ENCODE measurements at places on chromosomes 6 and 20.

GRCh38 chr20:20286061-20286460, 81.8 kb upstream of the INSM1 start:
- no peak for DNase-seq

DNA sequence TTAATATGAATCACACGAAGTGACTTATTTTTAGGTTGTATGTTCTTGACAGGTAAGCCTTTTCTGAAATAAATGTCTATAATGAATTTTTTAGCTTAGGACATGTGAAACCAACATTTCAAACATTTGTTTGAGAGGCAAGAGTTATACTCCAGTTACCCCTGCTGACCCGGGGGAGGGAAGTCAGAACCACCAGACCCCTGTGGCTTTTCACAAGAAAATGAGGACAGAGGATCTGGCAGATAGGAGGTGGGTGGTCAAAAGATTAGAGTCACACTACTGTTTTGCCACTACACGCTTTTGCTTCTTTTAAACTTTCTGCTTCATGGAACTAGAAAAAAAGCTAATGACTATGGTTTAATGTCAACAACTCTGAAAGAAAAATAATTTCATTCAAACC, 27.5 kb upstream of the ADGRF4 start:
- DNase-seq: no peak

DNA sequence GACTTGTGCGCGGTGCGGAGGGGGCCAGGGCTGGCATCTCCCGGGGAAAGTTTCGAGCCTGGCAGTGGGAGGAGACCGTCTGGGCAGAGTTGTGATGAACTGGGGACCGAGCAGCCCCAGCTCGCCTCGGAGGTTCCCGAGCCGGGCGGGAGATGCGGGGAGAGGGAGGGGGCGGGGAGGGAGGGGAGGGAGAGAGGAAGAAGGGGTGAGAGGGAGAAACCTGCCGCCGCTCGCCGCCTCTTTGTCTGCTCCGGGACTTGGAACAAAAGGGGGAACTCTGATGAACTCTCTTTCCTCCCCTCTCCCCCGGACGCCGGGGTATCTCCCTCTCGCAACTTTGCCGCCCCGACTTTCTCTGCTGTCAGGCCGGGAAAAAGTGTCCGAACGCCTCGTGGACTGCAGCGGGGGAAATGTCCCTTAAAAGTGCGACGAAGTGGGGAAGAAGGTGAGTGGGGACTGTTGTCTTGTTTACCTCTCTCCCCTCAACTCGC, 72.7 kb downstream of the SOX4 start:
- DNase-seq: no peak

GRCh38 chr6:148593813-148594170, 153.0 kb upstream of the UST start:
- DNase-seq: no peak

DNA sequence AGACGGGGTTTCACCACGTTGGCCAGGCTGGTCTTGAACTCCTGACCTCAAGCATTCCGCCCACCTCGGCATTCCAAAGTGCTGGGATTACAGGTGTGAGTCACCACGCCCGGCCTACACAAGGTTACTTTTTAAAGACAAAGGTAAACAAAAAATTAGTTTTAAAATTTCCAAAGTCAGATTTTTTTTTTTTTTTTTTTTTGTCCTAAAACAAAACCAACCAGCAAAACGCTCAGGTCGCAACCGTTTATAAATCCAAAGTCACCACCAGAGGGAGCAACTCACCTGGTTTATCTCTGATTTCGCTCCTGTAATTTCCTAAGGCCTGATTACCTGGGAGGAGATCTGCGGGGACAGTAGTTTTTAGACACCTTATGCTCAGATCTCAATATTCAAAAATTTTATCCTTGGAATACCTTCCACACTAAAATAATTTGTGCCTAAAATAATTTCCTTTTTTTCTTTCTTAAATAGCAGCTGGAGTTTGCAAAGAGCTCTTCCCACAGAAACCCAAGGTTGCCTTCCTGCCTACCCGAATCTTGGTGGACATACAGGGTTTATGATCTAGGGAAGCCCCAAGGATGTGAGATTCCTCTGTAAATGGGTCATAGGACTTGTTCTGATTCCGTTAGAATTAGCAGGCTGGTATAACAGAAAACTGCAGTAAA, 19.8 kb upstream of the TREM1 start:
- DNase-seq: peak; percentile 31

DNA sequence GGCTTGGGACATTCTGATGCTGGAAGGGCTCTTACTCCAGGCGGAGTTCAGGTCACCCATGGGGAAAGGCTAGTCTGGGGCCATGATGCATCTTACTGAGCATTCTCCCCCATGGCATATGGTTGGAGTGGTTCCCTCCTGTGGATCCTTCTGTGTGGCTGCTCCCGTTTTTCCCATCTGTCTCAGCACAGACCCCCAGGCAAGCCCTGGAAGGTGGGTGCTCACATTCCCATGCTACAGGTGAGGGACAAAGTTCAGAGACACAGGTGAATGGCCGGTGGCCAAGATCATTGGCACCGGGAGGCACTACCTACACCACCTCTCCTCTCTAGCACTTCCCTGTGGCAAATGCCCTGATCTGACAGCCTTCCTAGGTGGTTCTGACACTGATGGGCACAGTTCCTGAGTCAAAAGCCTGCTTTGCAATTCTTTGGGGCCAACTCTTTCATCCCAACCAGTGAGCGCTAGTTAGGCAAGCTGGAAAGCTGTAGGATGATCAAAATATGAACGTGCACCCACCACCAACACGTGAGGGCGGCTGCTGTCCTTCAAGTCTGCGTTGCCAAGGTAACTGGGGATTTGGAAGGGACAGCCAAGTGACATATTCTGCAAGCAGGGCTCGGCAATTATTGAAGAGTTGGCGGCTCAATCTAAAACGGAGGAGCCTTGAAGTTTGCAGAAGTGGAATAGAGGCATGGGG, 124.6 kb downstream of the CDH4 start:
- DNase-seq: no peak

- DNase-seq: no peak
Observed at GRCh38 chr6:232982-233640, 59.2 kb upstream of the DUSP22 start.

- DNase-seq: no peak
Observed at GRCh38 chr6:71675386-71675785, 211.0 kb upstream of the RIMS1 start.

DNA sequence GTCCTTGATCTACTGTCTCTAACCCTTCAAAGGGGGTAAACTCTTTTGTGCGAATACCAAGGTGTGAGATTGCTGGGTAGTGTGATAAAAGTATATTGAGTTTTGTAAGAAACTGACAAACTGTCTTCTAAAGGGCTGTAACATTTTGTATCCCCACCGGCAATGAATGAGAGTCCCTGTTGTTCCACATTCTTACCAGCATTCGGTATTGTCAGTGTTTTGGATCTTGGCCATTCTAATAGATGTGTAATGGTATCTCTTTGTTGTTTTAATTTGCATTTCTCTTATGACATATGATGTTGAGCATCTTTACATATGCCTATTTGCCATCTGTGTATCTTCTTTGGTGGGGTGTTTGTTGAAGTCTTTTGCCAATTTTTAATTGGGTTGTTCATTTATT, 1090.7 kb downstream of the KIF16B start:
- no peak for DNase-seq

DNA sequence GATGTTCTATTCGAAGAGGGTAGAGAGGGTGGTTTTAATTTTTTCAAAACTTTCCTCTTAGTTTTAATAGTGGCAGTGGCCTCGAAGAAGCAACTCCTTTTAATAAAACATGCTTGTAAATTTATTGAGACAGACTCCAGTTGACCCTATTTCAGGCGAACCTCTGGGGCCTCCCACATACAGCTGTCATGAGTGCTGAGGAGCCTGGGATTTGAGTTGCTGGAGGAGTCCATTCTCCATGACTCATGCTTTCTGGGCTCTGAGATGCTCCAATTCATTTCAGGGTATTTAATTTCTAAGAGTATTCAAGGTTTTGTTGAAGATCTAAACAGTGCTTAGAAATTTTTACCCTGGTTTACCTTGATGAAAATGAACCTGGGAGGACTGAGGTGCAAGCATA, 580.4 kb downstream of the CBLN4 start:
- DNase-seq: no peak

DNA sequence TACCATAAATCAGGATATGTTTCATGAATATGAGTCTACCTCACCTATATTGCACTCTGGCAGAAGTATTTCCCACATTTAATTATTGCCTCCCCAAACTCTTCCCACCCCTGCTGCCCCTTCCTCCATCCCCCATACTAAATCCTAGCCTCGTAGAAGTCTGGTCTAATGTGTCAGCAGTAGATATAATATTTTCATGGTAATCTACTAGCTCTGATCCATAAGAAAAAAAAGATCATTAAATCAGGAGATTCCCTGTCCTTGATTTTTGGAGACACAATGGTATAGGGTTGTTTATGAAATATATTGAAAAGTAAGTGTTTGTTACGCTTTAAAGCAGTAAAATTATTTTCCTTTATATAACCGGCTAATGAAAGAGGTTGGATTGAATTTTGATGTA, 6.4 kb downstream of the EDN1 start:
- no peak for DNase-seq

GRCh38 chr20:51379601-51380341, 162.7 kb downstream of the NFATC2 start:
- no peak for DNase-seq

DNA sequence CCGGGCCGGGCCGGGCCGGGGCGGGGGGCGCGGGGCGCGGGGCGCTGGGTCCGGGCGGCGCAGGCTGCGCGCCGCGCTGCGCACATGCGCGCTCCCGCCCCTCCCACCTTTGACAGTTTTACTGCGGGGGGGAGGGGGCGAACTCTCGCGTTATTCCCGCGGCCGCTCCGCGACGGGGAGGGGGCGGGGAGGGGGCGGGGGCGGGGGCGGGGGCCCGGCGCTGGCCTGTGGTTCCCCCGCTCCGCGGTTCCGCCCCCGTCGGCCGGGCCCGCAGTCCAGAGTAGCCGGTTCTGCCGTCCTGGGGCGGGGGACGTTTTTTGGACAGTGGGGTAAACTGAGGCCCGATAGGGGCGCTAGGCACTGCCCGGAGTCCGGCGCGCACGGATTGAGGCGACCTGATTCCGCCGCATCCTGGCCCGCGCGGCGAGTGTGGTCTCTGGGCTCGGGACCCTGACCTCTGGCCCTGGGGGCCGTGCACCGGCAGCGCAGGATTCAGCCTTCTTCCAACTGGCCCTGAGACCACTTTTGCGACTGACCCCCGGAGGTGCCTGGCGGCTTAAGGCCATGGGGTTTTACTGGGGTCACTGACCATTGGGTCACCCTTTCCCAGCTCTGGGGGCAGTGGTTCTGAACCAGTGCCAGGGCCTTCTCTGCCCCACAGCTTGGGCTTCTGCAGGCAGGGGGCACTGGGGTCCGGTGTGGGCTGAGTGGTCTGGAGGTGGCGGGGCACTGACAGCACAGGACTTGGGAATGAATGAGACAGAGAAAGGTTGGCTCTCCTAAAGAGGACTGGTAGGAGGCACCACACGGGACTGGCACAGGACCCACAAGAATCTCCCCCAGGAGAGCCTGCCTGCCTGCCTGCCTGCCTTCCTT, at the start of gene ZNF512B:
Gene ZNF512B, minus strand, starts transcription at position 93 of the 876 bp plus-strand sequence. CDS start 1,980 bp downstream, outside the sequence.
- DNase-seq: peak; percentile 64

DNA sequence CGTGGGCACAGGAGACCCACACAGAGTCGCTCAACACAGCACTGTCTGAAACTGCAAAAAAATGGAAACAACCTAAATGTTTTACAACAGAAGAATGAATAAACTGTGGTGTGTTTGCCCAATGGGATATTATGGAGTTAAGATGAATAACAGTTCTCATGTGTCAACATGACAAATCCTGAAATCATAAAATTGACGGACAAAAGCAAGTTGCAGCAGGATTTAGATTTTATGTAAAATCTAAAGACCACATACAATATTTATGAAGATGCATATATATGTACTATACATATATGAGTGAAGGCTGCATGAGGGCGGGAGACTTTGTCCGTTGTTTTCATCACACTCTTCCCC, 79.7 kb downstream of the GRM4 start:
- peak; percentile 4 for DNase-seq
